ENCODE measurements at places on chromosomes 5 and 9.

DNA sequence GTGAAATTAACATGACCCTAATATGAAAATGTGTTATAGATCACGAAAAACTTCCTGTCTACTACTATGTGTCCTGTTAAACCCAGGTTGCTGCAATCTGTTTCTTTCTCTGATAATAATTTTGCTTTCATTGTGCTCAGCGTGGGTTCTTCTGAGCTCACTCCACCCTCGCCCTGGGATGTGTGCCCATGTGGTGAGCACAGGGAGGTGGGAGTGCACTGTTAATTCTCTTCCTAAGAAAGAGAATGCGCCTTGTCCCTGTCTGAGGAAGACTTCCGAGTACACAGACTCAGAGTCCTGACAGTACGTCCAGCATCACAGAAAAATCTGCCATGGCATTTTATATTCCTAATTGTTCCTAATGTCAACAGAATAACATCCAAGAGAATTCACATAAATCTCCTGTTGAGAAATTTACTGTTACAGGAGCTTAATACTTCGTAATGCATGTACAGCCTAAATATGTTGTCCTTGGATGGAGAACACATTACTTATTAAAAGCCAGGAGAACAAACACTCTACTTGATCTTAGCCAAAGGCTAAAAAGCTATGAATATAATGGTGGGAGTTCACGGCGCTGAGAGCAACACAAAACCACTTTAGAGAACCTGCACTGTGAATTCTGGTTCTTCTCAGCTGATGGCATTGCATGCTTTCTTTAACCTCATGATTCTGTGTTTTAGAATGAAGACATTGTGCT lies 102.6 kb downstream of the PDE4D start:
- no peak for DNase-seq

GRCh38 chr9:24144796-24145195 lies 318.8 kb upstream of the ELAVL2 start:
- DNase-seq, result no peak

DNA sequence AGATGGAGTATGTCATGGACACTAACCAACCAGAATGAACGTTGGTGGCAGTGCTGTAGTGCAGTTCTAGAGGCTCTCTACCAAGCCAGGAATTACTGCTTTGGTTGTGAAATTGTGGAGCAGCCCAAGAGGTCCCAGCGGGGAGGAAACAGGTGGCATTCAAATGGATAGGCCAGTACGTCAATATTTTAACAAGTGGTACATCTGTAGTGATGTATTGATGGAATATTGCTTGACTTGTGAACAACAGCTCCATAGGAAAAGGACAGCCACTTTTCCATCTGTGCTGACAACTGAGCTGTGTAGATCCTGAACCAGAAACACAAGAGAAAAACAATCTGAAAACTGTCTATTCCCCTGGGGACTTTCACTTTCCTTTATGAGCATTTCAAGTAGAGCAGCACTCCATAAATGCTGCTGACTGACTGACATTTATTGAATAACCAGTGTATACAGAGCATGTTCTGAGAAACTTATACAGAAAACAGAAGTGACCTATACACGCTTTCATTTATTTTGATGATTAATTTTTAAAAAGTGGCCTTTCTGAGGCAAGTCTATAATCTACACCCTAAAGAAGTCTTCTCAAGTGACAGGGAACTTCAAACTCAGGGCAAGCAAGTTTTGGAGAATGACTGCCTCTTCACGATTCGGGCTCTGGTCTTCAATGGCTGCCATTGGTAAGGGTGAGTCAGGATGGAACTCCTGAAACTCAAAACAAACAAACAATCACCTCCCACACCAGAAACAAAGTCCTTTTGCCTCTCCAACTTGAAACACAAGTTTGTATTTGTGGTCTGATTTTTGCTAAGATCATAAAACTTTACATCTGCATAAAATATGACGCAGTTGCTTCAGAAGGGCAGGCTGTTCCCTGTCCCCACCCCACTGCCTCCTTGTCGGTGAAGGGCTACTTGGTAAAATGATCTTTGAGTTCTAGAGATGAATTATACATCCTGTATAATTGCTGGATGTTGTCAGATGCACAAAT lies 362.4 kb downstream of the NDUFS4 start:
- DNase-seq, result no peak

- no peak for DNase-seq
Measured at GRCh38 chr9:18596920-18597319, 123.0 kb downstream of the ADAMTSL1 start.
